CD4-positive, alpha-beta T cell treated with Interleukin-15 for 4 hours (primary cell): ENCODE measurements at places on chromosomes 4 and X.

- peak; percentile 33 for DNase-seq
These were observed 143.5 kb upstream of the GALNT7 start for GRCh38 chr4:173025131-173025530.

DNA sequence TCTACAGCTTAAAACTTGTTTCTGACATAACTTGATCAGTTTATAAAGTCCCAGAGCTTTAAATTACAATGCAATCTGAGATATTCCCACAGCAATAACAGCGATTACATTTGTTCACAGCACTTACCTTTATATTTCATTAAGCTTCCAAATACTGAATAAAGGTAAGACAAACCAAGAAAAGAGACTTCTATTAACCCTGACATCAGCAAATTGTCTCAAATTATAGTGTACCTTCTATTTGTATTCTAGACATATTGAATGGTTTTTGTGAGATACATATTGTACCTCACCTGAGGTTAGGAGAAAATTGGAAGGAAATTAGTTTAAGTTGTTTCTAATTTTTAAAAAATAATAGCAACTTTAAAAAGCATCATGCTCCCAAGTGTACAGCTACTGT is 111.9 kb downstream of the HDAC8 start:
- DNase-seq: no peak

DNA sequence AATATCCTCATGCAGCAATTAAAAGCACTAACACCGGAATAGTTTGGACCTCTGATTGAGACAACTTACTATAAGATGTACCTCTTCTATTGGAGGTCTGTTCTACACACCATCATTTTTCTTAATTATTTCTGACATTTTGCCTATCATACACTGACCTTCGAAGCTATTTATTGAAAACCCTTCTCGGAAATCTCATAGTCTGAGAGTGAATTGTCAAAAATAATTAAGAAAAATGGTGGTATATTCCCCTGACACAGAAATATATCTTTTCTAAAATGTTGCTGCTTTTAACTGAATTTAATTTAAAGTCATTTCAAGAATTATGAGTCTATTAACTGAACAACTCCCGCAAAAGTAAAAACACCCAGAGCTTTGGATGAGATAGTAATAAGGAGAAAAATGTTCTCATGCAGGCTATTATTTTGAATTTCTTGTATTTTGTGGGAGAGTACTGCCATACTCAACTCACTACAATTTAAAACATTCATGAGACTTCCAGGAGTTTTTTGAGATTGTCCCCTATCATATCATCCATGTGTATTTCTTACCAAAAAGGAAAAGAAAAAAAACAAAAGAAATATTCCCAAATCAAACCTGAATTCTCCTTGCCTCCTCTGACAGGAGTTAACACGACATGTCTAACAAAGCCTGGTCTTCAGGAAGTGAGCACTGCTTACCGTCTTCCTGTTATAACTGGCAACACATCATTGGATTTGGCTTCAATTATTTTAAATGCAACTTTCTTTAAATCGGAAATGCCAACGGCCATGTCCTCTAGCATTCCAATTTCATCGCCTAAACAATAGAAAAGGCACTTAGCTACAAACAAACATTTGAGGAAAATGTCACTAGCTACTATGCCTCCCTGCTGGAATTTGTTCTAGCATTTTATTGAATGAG is 485.3 kb downstream of the IL15 start:
- DNase-seq: no peak

GRCh38 chr4:40454816-40455215 is 119.7 kb downstream of the CHRNA9 start:
- no peak for DNase-seq

DNA sequence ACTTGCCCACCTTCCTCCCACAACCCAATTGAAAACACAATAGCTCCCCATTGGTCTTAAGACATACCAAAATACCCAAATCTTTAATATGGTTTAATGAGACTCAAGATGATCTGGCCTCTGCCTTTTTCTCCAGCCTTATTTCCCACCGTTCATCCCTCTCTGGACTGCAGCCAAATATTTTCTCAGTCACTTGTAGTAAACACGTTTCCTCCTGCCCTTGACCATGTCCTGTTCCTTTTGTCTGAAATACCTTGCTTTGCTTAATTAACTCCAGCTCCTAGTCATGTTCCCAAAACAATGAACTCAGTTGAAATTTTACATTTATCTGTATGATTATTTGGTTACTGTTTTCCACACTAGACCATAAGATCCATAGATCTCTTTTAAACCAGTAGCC is 8.4 kb upstream of the NUP54 start:
- no peak for DNase-seq

- no peak for DNase-seq
These were observed 91.2 kb downstream of the ADRA2C start for GRCh38 chr4:3857269-3857926.

DNA sequence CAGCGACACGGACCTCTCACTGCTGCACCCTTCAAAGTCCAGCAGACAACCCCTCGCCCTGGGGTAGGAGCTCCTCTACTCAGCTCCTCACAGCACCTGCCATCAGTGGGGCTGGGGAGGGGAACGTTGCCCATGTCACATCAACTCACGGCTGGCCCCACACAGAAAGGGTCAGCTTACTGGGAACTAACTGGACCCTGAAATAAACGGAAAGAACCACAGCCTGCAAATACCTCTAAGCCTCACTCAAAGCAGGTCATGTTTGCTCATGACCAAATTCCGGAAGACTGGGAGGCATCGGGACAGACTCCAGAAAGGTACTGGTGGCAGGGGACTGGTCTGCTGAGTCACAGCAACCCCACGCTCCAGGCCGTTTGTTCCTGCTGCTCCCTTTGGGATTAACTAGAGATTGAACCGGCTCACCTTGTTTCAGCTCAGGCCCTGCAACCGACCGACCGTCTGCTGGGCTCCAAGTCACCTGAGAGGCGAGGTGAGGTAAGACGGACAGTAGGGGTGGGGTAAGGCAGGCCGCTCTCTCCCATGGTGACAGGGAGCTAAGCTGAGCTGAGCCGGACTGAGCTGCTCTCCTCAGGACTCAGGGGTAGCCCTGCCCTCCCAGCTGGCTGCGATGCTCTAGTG is 5.6 kb downstream of the G6PD start:
- DNase-seq: no peak

- DNase-seq: no peak
These were observed 29.6 kb downstream of the REST start for GRCh38 chr4:56937262-56937661.
